Right renal cortex interstitium (tissue), 3 donors: ENCODE measurements at places on chromosomes 3 and 15. TPM values are rescaled to one million over a fixed set of nuclear protein-coding genes. Genes with fewer than 3 reads are reported as not detected.

The TIPIN gene
- polyA plus RNA-seq = 23.9 TPM

The TUSC7 gene
- not detected for polyA plus RNA-seq

The ZNF35 gene
- polyA plus RNA-seq = 10.4 TPM

The GOLGA6L24 gene
- not detected for polyA plus RNA-seq

The SORD gene
- polyA plus RNA-seq = 40.1 TPM

The C2CD4A gene
- polyA plus RNA-seq = 0.35 TPM

The C3orf49 gene
- polyA plus RNA-seq = 0.32 TPM

The ROPN1 gene
- not detected for polyA plus RNA-seq

The LMCD1 gene
- polyA plus RNA-seq = 30.5 TPM

The CEP152 gene
- polyA plus RNA-seq = 5.8 TPM

The GXYLT2 gene
- polyA plus RNA-seq = 13.2 TPM

The TMEM212 gene
- not detected for polyA plus RNA-seq

The SERPINI2 gene
- polyA plus RNA-seq = 1.1 TPM

The SSUH2 gene
- polyA plus RNA-seq = 3.8 TPM

The ROBO1 gene
- polyA plus RNA-seq = 127 TPM
